Aortic smooth muscle cell (primary cell): ENCODE measurements at places on chromosomes 1 and 21. TPM values are rescaled to one million over a fixed set of nuclear protein-coding genes. Genes with fewer than 3 reads are reported as not detected.

Gene KMO
- total RNA-seq: 0.06 and 0.53 TPM in 2 replicates

Gene IPO13
- total RNA-seq: 17.2 and 18.4 TPM in 2 replicates

Gene TSPAN1
- total RNA-seq: 0.79 and 1.6 TPM in 2 replicates

Gene F5
- total RNA-seq: under 0.01 TPM in 1 of 2 replicates, not detected in the other

Gene HRNR
- total RNA-seq: not detected in 2 replicates

Gene CCDC190
- 1.5 and 2.6 TPM in 2 replicates for total RNA-seq

Gene NR0B2
- not detected in 2 replicates for total RNA-seq

Gene SDE2
- 22.3 and 27.1 TPM in 2 replicates for total RNA-seq

Gene BNIPL
- total RNA-seq: 0.25 and 0.40 TPM in 2 replicates

Gene SMPDL3B
- not detected in 2 replicates for total RNA-seq

Gene PPCS
- total RNA-seq: 25.4 and 28.0 TPM in 2 replicates

Gene DCST1
- total RNA-seq: not detected in 2 replicates

Gene CFAP141
- total RNA-seq: not detected in 2 replicates

Gene FCGR1A
- total RNA-seq: 0.37 and 0.40 TPM in 2 replicates

Gene CCDC181
- 0.92 and 1.1 TPM in 2 replicates for total RNA-seq

Gene SLC44A3
- total RNA-seq: 1.7 TPM in 2 replicates

Gene EPB41
- 5.7 and 10.1 TPM in 2 replicates for total RNA-seq

Gene PTGFR
- 30.3 and 37.7 TPM in 2 replicates for total RNA-seq

Gene SELP
- 0.12 and 0.40 TPM in 2 replicates for total RNA-seq

Gene SPRR3
- not detected in 2 replicates for total RNA-seq

Gene TRPM2
- total RNA-seq: under 0.01 TPM in 1 of 2 replicates, not detected in the other

Gene LUZP1
- total RNA-seq: 27.1 and 34.7 TPM in 2 replicates

Gene SPRR4
- total RNA-seq: not detected in 2 replicates

Gene OR4F29
- total RNA-seq: 0.25 and 0.26 TPM in 2 replicates

Gene PLA2G4A
- total RNA-seq: 97.8 and 130 TPM in 2 replicates

Gene MAST2
- total RNA-seq: 19.9 and 21.0 TPM in 2 replicates

Gene PCP4
- not detected in 2 replicates for total RNA-seq

Gene KRTAP11-1
- total RNA-seq: not detected in 2 replicates

Gene TEX38
- not detected in 2 replicates for total RNA-seq

Gene AMIGO1
- 0.81 and 2.2 TPM in 2 replicates for total RNA-seq

Gene OR2L2
- total RNA-seq: under 0.01 TPM in 2 replicates

Gene SYCP1
- total RNA-seq: not detected in 2 replicates

Gene CYP4X1
- total RNA-seq: 7.4 and 11.6 TPM in 2 replicates

Gene VCAM1
- 0.66 and 12.7 TPM in 2 replicates for total RNA-seq

Gene FMO3
- total RNA-seq: 0.37 and 0.79 TPM in 2 replicates
